Activated naive CD8-positive, alpha-beta T cell treated with anti-CD3 and anti-CD28 coated beads for 36 hours (primary cell): ENCODE measurements at places on chromosomes 3 and 15. TPM values are rescaled to one million over a fixed set of nuclear protein-coding genes. Genes with fewer than 3 reads are reported as not detected.
A peak's percentile ranks its signal among the peaks of the same experiment; 100 is the strongest.

DNA sequence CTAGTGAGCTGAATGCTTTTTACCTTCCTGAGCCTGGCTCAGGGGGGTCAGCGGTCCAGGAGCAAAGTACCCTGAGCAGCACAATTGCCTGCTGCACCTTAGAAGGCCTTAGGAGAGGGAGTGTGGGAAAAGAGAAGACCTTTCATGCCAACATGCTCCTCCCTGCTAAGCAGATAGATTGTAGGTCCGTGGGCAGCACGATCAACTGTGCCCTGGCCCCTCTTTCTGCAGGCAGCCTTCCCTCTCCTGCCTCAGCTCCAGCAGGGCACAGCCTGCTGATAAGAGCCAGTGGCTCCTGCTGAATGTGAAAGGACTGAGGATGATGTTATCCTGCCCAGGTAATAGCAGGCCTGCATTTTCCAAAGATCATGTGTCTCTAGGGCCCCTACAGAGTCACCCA is 4.1 kb downstream of the CORO2B start:
- no peaks in the 10 kb centered on the region for H3K36me3 ChIP-seq
- no peak overlapping the region for H3K4me3 ChIP-seq
- H3K27me3 ChIP-seq, result peaks cover 30% of the 10 kb centered on the region
- DNase-seq, result no peak
- peaks cover 15% of the 10 kb centered on the region for H3K4me1 ChIP-seq

DNA sequence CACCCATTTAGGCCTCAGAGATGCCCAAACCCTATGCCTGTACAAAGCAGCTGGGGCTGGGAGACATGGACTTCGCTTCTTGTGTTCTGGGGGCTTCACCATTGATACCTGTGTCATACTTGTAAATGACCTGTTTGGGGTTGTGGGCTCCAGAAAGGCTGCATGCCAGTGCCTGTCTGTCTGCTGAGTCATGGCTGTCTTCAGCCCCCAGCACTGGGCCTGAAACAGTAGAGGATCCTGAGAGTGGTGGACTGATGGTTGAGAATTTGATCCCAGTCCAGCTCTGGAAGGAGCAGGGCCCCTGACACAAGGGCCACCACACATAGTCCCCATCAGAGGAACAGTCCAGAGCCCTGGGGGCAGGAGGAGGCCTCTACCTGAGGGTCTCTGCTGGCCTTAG is 24.6 kb upstream of the APEH start:
- H3K4me3 ChIP-seq, result no peak overlapping the region
- H3K4me1 ChIP-seq, result no peaks in the 10 kb centered on the region
- H3K27me3 ChIP-seq, result no peaks in the 10 kb centered on the region
- no peaks in the 10 kb centered on the region for H3K36me3 ChIP-seq
- H3K27ac ChIP-seq, result no peak overlapping the region

GRCh38 chr3:138594150-138594934 is at the start of gene CEP70:
TSS of gene CEP70 (minus strand) at chr3:138594260. CDS start at chr3:138572927, 21,333 bp downstream.
- no peaks in the 10 kb centered on the region for H3K27me3 ChIP-seq
- H3K27ac ChIP-seq, result peak within 1 kb of the TSS; percentile 98
- peak; percentile 94 for DNase-seq

DNA sequence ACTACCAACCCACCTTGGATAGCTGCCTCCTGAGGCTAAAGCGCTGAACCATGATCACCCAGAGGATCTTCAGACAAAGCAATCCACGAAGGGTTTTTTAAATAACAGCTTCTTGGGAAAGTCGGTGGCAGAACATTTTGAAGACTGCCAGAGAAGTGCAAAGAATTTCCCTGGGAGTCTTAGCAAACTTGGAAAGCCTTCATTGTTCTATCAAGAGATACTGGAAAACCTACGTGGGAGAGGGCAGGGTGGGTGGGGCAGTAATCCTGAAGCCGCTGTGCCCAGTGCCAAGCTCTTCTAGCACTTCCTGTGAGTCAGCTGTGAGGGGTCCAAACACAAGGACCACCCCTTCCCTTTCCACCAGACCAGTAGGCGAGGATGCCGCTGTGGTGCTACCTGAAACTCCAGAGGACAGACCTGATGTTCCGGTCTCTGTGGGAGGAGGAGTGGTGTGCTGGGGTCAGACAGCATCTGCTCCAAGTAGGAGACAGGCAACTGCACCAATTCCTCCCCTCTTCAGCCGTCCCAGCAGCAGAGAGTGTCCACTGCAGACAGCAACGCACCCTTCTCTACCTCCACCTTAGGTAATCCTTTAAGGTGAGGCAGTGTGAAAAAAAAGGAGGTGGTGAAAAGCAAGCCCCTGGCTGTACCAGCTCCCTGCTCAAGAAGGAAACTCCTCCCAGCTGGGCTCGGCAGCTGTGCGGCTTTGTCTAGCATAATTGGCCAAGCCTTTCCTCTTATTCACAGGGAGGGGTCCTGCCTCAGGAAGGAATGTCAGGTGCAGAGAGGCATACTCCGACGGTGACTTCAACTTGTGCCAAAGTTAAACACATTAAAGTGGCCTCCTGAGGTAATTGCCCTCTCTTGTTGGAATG is 99.0 kb downstream of the TMCC1 start:
- peak; percentile 1 for DNase-seq
- no peak overlapping the region for H3K4me3 ChIP-seq
- no peak overlapping the region for H3K27ac ChIP-seq
- H3K4me1 ChIP-seq, result peaks cover 25% of the 10 kb centered on the region
- no peaks in the 10 kb centered on the region for H3K27me3 ChIP-seq
- H3K36me3 ChIP-seq, result no peaks in the 10 kb centered on the region

DNA sequence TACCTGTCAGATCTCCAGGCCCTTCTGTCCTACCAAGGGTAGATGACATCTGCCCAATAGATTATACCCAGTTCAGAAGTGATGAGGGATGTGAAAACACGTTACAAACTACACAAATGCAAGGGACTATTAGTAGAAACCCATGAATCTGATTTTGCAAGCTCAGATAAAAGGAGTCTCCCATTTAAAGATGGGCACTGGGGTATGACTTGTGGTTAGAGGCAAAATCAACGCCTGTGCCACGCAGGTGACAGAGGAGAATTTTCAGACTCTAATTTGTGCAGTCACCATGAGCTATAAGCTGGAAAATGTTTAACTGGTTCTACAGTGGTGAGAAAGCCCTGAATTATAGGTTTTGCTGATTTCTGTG is 184.4 kb upstream of the LPP start:
- H3K4me3 ChIP-seq, result no peak overlapping the region
- peaks cover 3% of the 10 kb centered on the region for H3K27me3 ChIP-seq
- no peak for DNase-seq
- H3K36me3 ChIP-seq, result no peaks in the 10 kb centered on the region
- H3K27ac ChIP-seq, result no peak overlapping the region

- H3K27ac ChIP-seq, result no peak overlapping the region
- no peaks in the 10 kb centered on the region for H3K36me3 ChIP-seq
- no peaks in the 10 kb centered on the region for H3K4me1 ChIP-seq
- DNase-seq, result no peak
- H3K4me3 ChIP-seq, result no peak overlapping the region
Observed at GRCh38 chr3:132981719-132982118, 56.5 kb upstream of the TMEM108 start.

- no peak for DNase-seq
- H3K4me1 ChIP-seq, result no peaks in the 10 kb centered on the region
- H3K4me3 ChIP-seq, result no peak overlapping the region
- no peaks in the 10 kb centered on the region for H3K36me3 ChIP-seq
Observed at GRCh38 chr15:46316024-46316423, 681.2 kb downstream of the SQOR start.

DNA sequence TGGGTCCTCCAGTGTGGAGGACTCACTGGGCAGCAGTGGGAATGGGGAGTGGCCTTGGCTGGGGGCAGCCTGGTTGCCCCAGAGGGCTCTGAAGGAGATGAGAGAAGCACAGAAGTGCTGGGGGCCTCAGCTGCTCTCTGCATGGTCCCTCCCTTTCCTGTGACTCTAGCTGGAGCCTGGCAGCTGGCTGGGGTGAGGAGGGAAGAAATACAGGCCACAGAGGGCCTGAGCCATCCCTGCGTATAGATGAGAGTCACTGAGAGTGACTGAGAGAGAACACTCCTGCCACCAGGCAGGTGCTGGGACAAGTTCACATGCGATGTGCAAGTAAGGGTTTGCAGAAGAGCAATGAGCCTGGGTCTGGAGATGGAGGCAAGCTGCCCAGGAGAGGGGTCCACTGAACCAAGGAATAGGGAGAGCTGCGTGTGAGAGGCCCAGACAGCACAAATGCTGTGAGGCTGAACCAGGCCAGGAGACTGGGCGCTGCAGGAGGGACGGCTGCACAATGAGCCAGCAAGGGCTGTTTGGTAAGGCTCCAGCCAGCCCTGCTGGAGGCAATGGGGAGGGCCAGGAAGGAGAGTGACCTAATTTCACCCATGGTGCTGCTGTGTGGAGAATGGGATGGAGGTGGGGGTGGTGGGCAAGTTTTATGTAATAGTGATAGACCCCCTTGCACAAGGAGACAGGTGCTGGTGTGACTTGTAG is 87.2 kb downstream of the CLSTN2 start:
- DNase-seq, result no peak
- no peak overlapping the region for H3K27ac ChIP-seq
- no peaks in the 10 kb centered on the region for H3K36me3 ChIP-seq
- H3K4me1 ChIP-seq, result no peaks in the 10 kb centered on the region
- H3K4me3 ChIP-seq, result no peak overlapping the region

DNA sequence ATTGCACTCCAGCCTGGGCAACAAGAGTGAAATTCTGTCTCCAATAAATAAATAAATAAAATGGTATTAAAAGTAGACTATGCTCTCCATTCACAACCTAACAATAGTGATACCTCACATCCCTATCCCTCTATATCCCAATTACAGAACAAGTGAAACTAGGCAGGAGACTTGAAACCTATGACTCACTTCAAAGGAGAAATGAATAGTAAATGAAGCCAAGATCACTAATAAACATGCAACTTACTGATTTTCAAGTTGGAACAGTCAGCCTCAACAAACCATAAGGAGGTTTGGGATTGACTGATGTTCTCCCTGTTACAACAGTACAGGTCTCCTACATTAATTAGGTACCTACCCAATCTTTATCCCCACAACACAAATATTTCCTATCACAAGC is 103.4 kb downstream of the GSK3B start:
- no peak overlapping the region for H3K4me3 ChIP-seq
- H3K27ac ChIP-seq, result no peak overlapping the region
- no peaks in the 10 kb centered on the region for H3K27me3 ChIP-seq

DNA sequence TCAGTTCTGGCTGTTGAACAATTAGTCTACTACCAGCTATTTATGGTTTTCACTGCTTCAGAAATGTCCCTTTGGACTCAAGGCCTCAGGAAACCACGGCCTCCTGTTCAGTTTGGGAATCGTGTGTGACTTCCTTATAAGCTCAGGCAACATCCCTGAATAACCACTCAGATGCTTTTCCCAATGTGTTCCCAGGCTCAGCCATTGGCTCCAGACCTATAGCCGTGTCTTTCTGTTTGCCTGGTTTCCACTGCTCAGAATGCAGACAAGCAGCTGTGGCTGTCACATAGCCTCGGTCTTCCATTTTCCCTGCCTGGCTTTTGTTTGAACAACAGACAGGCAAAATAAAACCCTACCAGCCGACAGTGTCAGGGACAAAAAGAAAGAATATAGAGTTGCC is 63.2 kb upstream of the ATP2B2 start:
- DNase-seq, result no peak
- no peaks in the 10 kb centered on the region for H3K36me3 ChIP-seq
- H3K4me3 ChIP-seq, result no peak overlapping the region
- peaks cover 33% of the 10 kb centered on the region for H3K27me3 ChIP-seq
- no peaks in the 10 kb centered on the region for H3K4me1 ChIP-seq

DNA sequence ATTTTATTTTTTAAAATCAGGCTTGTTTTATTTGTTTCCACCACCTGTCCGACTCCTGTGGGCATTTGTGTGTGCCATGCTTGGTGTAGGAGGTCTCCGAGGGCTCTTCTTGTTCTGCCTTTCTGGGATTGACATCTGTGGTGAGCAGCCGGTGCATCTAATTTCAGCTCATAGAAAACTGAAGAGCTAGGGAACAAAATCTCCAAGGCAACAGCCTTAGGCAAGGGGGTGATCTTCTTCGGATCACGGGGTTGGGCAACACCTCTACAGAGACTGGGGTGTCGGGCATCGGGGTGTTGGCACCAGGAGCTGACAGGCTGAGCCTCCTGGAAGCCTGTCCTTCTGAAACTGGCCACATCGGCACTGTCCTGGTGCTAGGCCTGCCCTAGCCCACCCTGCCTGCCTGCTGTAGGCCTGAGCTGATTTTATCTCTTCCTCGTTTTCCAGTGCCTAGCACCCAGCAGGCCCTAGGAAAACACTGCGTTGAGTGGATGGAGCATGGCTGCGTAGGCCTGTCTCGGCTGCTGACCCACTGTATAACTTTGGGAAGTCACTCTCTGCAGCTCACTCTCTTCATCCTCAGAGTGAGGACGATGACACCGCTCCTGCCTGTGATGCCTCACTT is 10.3 kb downstream of the CHCHD6 start:
- H3K27me3 ChIP-seq, result no peaks in the 10 kb centered on the region
- H3K4me3 ChIP-seq, result no peak overlapping the region
- peaks cover 4% of the 10 kb centered on the region for H3K4me1 ChIP-seq
- no peak overlapping the region for H3K27ac ChIP-seq

DNA sequence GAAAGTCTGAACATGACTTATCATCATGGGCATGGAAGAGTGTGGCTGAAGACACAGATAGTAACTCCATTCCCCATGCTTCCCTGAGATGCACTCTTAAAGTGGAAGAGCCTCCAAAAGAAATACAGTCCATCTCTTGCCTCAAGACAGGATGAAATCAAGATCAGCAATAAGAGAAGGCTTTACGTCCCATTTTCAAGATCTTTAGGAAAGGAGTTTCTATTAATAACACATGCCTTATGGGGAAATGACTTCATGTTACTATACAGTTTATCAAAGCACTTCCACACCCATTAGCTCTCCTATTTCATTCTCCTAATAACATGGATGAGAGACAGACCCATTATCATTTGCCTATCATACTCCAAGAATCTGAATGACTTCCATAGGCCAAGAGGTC is 6.1 kb upstream of the KBTBD12 start:
- no peak overlapping the region for H3K27ac ChIP-seq
- H3K4me3 ChIP-seq, result no peak overlapping the region
- DNase-seq, result no peak
- no peaks in the 10 kb centered on the region for H3K36me3 ChIP-seq

Gene VPS33B
- 17.2 TPM for total RNA-seq

Gene TOP2B
- total RNA-seq, result 128 TPM

Gene MYLK
- total RNA-seq, result not detected

Gene OR5K2
- total RNA-seq, result not detected

Gene SLC2A2
- not detected for total RNA-seq

Gene LMOD3
- not detected for total RNA-seq
